ENCODE measurements at places on chromosomes 5 and 9.

DNA sequence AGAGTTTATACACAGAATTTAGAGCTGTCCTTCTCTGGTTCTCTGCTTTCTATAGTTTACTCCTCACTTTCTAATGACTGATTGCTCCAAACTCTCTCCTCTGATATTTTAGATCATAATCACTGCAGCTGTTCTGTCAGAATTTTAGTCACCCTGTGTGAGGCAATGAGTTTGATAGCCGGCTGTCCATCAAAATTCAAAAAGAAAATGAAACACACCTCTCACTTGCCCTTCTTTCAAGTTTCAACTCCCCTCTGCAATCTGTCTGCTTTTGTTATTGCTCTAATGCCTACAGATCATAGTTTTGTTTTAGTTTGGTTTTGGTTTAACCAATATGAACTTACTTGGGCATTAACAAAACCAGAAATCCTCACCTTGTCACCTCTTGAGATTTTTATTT, 23.3 kb upstream of the ABLIM3 start:
- DNase-seq: no peak

- DNase-seq: no peak
These were observed 43.5 kb upstream of the MPDZ start for GRCh38 chr9:13322828-13323550.

DNA sequence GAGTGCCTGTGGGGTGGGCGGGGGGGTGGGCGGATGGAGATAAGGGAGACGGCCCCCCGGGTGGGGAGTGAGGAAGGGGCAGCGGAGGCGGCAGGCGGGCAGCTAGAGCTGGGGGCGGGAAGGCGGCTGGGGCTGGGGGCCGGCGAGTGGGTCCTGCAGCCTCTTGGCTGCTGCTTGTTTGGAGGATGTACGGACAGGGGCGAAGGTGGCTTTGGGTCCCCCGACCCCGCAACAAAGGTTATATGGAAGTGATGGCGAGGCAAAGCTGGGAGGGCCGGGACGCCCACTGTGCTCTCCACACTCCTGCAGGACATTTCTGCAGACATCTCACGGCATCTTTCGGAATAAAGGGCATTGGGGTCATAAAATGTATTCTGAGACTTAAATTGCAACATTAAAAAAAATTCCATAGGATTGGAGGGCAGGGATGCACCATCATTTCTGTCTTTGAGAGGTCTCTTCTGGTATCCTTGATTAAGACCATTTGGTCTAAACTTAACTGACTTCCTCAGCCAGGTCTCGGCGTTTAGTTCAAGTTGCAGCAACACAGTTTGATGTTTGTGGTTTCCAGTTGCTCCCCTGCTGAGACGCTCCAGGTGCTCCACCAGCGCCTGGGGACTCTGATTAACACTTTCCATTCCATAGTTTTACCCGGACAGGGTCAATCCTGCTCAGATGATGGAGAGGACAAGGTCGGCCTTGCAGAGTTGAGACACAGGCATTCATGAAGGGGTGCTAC, 101.6 kb upstream of the SSBP2 start:
- no peak for DNase-seq

DNA sequence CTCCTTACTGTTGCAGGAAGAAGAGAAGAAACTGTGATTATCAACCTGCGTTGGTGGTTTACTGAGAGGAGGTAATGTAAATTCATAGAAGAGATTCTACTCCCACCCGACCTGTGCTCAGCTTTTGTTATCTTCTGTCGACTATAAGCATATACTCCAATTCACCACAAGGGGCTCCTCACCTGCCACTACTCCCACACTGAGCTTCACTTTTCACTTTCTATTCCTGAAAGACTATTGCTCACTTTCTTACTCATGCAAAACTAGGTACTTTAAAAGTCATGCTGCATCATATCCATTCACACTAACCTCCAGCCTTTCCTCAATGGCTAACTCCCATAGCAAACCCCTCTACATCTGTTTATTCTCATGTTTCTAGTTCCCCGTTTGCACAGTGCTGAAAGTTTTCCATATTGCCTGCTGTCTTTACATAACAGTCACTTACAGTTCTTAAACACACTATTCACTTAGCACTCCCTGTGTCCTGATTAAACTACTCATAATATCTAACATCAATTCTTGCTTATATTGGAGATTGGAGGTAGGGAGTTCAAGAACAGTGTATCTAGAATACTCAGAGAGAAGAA, 1062.6 kb downstream of the NR2F1-AS1 start:
- no peak for DNase-seq

- no peak for DNase-seq
These were observed 1655.4 kb upstream of the NUDT12 start for GRCh38 chr5:105218018-105218417.

- DNase-seq: no peak
These were observed 5.1 kb downstream of the RPL12 start for GRCh38 chr9:127445851-127446712.

- peak; percentile 63 for DNase-seq
These were observed 1.3 kb upstream of the TRMO start for GRCh38 chr9:97923529-97924108.

DNA sequence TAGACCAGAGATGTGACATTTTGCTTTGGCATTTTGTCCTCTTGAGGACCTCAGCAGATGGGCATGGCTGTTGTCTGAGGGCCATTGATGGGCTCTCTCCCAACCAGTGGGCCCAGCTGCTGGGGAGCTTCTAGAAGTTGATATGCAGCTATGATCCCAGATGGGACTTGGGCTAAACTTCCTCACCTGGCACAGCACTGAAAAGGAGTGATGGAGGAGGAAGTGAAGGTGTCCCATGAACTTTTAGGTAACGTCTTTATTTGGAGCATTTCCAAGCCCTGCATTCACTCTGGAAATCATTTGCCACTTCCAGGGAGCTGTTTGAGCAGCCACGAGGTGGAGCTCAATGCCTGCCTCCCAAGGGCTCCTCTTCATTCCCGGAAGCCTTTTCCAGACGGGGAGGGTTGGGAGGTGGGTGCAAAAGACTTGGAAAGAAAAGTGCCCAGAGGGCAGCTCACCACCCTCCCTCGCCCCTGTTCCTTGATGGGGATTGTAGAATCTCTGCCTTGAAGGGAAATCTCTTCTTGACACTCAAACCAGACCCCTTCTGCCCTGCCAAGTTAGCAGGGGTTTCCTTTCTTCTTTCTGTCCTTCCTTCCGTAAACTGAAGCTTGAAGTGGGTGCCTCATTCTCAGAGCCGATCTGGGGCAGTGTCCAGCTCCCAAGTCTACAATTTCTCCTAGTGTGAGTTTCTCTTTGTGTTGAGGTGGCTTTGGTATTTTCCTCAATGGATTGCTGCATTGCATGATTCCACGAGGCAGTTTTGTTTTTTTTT, 18.1 kb upstream of the NEUROG1 start:
- DNase-seq: no peak

DNA sequence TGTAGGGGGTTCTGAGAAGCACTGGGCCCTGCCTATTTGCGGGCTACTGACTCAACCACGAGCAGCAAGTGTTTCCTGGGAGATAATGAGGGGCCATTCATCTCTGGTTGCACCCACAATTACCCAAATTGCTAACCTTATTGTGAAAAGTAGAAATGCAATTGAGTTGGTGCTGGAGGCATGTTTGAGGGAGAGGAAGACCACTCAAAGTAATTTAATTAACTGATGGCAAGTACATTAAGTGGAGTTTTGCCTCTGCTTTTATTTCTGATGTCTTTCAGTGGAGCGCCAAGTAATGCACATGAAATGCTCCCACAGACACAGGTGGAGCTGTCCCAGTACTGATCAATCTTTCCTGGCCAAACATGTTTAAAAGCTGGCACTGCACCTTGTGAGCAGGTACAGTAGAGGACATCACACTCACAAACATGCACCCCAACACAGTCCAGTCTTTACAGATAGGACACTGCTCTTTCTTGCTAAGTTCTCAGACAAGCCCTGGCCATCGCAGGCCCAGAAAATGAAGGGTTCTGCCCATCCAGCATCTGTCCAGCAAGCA, 195.4 kb downstream of the HSPA4 start:
- DNase-seq: no peak

DNA sequence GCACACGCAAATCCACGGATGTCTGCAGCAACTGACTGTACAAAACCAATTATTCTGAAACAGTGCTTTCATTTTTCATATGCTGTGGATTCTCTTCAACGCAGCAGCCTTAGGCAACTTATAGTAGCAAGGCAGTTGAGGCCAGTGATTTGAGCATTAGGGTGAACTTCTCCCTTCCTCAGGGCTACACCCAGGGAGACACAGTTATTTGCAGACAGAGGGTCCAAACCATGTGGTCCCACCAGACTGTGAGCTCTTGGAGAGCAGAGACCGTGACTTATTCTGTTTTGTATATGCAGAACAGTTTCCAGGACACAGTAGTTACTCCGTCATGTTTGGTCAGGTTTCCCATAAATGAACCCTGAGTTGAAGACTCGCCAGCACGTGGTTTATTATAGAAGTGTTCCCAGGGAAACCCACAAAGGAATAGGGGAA, 19.0 kb upstream of the WHRN start:
- no peak for DNase-seq

GRCh38 chr5:177511796-177512675, 2.4 kb upstream of the DOK3 start:
- DNase-seq: no peak

DNA sequence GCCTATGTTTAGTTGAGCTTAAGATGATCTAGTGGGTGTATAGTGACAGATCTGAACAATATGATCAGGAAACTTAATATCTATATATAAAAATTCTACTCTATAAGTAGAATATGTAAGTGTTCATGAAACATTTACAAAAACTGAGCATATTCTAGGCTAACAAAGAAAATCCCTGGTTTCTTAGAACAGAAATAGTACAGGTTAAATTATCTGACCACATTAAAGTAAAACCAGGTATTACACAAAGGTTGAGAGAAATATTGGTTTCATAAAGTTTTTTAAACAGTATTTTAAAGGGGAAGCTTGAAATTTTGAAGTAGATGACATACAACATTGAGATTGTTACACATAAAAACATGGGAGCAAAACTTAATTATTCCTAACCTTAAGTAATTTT, 39.3 kb downstream of the LRRC70 start:
- DNase-seq: no peak

DNA sequence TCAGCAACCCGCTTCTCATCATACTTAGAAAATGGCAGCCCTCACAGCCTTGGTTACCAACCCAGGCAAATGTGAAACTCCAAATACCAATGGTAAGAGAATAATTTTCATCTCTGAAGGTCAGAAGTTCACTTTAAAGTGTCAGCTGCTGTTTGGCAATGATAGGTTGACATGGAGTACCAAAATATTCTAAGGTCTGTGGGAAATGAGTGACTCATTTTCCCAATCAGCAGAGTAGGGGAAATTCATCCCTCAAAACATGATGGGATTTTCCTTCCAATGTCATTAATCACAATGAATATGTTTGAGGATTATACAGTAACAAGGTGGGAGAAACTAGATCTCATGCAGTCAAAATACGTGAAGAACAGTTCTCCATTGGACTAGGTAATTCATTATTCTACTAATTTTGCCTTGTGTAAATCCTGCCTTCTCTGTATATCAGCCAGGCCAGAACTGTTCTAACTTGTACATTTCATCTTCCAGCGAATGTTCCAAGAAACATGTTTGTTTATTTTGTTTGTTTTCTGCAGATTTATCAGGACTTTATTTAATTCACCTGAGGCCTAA, 53.1 kb upstream of the ERBIN start:
- DNase-seq: no peak

DNA sequence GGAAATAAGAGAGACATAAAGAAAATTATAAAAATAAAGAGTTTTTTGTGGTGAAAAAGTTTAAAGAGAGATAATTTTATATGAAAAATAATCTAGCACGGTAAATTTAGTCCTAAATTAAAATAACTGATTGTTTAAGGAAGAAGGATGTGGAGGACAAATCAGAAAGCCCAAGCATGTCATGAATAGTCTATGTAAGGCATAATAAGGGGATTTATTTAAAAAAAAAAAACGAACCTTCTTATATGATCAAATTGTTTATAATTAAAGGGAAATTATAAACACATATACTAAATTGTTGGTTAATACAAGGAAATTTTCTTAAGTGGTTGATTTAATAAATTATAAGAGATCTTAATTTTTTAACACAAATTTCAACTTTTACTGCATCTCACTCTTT, 551.8 kb upstream of the TYRP1 start:
- no peak for DNase-seq

- DNase-seq: no peak
These were observed 1.9 kb downstream of the PCDHGC5 start for GRCh38 chr5:141490771-141491170.

- DNase-seq: no peak
These were observed 67.2 kb upstream of the DAP start for GRCh38 chr5:10828241-10828640.

DNA sequence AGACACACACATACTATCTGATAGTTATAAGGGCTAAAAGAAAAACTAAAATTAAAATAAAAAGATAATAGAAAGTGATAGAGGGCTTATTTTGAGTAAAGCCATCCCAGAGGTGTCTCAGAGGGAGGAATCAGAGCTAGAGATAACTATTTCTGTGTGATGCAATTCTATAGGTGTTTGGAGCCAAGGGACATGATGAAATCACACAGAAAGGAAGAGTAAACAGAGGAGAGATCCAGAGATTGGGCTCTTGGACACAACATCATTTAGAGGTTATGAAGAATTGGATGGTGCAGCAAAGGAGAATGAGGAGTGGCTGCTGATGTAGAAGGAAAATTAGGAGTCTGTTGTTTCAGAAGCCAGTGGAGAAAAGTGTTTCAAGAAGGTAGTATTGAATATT, 393.5 kb downstream of the DIRAS2 start:
- DNase-seq: no peak

GRCh38 chr9:122904466-122904822, 715 bp downstream of the RC3H2 start:
- no peak for DNase-seq

DNA sequence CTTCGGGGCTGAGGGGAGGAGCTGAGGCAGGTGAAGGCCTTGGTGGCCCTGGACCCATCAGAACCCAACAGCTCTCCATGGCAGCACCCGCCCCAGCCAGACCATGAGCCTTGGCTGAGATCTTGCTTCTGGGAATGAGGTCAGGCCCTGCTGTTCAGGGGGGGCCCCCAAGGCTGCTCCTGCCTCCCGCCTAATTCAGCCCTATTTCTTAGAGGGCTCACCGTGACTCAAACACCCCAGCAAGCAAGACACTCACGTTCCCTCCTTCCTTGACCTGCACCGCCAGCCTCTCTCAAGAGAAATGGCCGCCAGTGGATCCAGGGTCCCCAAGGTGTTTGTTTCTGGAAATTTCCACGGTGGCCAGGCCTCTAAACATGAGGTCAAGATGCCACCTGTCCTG, 61.4 kb upstream of the PPP1R26 start:
- DNase-seq: no peak

DNA sequence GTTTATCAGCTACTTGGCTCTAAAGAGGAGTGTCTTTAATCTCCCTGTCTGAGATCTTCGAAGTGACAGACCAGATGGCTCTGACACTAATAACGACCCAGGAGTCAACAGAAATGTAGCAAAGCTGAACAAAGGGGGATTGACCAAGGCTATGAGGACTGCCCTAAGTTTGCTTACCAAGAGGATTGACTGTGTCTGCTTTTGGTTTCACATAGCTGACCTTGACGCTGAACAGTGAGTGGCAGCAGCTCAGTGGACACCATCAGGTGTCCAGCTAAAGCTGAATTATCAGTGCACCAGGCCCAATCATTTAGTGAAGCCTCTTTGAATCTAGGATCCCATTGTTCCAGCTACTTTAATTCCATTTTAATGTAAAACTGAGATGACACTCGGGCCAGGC, 262.6 kb downstream of the COX7C start:
- DNase-seq: no peak
